ENCODE measurements at places on chromosomes 12 and 14. TPM values are rescaled to one million over a fixed set of nuclear protein-coding genes. Genes with fewer than 3 reads are reported as not detected.

DNA sequence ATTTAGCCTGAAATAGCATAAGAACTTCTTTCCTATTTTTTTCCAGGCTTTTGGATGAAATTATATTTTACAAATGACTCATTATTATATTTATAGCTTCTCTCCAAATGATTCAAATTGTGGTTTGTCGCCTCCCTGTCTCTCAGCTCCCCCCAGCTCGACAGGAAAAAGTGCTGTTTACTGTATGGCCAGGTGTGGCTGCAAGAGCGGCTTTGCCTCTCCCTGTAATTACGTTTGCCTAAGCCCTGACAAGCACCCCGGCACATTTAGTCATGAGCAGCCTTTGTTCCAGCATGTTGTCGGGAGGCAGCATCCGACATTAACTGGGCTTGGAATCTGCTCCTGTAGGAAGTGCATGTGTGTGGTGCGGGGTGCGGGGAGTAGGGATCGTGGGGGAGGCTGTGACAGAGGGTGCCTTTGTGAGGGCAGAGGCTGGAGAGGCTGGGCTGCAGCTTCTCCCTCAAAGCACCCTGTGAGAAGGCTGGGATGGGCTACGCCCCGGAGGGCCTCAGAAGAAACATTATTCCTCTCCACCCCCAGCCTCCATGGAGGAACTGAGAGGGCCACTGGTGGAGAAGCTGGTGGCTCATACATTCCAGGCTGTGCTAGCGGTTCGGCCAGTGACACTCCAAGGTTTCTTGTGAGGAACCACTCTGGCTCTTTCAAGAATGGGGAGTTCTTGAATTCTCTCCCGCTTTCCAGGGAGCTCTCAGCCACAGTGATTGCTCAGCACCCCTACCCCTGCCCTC is 42.1 kb upstream of the CTDSP2 start:
- DNase-seq: peak; percentile 98

- no peak for DNase-seq
Observed at GRCh38 chr14:75803765-75804164, 142.7 kb downstream of the TTLL5 start.

DNA sequence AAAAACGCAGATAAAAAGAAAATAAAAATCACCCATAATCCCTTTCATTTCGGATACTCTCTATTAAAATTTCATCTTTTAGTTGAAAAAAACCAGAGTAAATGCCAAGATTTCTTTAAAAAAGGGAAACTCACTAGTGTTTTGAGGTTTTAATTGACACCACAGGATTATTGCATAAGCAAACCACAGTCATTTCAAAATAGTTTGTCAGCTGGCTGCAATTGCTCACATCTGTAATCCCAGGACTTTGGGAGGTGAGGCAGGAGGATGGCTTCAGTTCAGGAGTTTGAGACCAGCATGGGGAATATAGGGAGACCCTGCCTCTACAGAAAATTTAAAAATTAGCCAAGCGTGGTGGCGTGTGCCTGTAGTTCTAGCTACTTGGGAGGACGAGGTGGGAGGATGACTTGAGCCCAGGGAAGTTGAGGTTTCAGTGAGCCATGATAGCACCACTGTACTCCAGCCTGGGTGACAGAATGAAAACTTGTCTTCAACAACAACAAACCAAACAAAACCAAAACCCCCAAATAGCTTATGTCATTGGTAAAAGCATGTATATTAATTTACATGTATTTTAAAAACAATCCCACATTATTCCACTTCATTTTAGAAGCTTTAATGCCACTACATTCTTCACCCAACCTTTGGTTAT is 48.8 kb downstream of the SYNE2 start:
- DNase-seq: no peak

The ADAM21 gene
- polyA plus RNA-seq: 0.18 TPM

The ADCY6 gene
- polyA plus RNA-seq: 6.4 TPM

The ASCL1 gene
- polyA plus RNA-seq: not detected

Measured in foreskin keratinocyte (primary cell).